ENCODE measurements at places on chromosomes 5 and 9.
A peak's percentile ranks its signal among the peaks of the same experiment; 100 is the strongest.

GRCh38 chr5:167304834-167305469 lies 986.5 kb upstream of the WWC1 start:
- no peak for DNase-seq

- DNase-seq: peak; percentile 87
These were observed at the start of gene HBEGF for GRCh38 chr5:140346348-140347221. HBEGF (minus strand) TSS chr5:140346603; CDS start chr5:140346328, 275 bp downstream.

- DNase-seq: peak; percentile 93
These were observed at the start of gene CAST for GRCh38 chr5:96661855-96662724. CAST (plus strand) TSS chr5:96662376; CDS start chr5:96662423, 47 bp downstream.

- DNase-seq: no peak
These were observed 28.3 kb upstream of the SPRY4 start for GRCh38 chr5:142353071-142353472.

DNA sequence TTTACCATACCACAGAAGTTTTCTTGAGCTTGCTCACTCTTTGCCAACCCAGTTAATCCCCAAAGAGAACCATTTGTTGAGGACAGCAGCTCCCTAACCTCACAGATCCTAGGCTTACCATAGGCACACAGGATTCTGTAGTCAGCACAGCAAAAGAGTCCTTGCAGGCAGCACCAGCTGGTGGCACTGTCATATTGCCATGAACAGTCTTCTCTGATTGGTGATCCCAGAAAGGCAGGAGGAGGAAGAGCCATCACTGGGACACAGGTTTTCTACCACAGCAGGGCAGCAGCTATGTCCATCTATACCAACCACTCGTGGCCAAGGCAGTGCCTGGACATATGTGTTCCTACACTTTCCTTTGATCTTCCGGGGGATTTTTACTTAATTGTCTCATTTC lies 297.1 kb upstream of the CD180 start:
- peak; percentile 61 for DNase-seq

- DNase-seq: no peak
These were observed 68.2 kb downstream of the KCNT1 start for GRCh38 chr9:135770203-135770535.

DNA sequence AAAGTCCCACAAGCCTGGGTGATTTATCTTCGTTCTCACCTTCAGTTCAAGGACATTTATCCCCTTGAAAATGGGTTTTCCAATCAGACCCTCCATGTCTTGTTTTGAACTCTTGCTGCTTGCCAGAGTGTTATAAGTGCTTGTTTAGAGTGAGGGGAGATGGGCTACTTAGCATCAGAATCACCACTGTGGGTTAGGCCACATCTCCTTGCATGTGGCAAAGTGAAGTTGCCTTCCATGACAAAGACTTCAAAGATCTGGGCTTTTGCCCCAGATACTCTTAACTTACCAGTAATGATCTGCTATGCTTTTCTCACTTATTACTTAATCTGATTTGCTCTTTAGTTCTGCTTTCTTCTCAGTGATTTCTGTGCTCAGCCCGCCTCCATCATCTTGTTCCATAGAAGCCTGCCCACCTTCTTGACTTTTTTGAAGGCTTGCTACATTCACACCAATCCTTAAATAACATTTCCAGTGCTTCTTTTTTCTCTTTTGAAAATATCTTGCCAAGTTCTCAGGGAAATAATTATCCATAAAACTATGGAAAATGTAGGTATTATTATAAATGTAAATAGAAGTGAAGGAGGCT lies 39.0 kb downstream of the GPR21 start:
- no peak for DNase-seq

GRCh38 chr5:148778882-148779281 lies 47.5 kb upstream of the ADRB2 start:
- DNase-seq: no peak

DNA sequence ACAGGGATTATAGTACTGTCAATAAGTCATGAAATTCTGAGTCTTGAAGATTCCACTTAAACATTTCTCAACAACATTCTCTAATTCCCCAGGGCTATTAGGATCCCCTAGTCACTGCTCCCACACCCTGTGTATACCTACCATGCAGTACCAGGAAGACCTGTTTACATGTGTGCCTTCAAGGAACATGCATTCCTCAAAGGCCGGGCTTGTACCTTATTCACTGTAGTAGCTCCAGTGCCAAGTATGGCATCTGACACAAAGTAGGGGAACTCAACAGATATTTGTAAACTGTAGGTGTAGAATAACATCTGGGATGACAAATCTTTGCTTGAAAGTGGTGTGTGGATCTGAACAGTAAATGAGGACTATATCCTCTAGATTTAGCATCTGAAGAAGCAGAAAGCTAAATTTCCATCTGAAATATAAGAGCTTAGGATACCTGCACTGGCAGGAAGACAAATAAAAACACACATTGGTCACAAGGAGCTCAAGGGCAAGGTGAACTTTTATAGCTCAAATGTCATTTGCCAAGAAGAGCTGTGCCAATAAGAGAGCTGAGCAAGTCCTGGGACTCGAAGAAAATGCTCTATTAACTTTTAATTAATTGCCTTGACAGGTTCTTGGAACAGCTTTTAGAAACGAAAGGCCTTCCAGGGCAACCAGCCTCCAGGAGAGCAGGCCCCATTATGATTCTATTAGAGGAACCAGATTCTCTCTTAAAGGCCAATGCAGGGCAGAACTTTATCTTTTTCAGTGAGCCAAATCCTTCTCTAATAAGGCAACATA lies 52.3 kb upstream of the MYOT start:
- no peak for DNase-seq

GRCh38 chr5:132313366-132313765 lies 19.2 kb downstream of the SLC22A4 start:
- no peak for DNase-seq

- DNase-seq: no peak
These were observed 311.2 kb upstream of the SEMA6A start for GRCh38 chr5:116885825-116886224.

GRCh38 chr5:169356811-169357210 lies 55.9 kb upstream of the SLIT3 start:
- DNase-seq: no peak

GRCh38 chr5:98750693-98751092 lies 22.8 kb upstream of the RGMB start:
- DNase-seq: no peak

- DNase-seq: no peak
These were observed 76.0 kb upstream of the PIP5K1B start for GRCh38 chr9:68629042-68629441.

DNA sequence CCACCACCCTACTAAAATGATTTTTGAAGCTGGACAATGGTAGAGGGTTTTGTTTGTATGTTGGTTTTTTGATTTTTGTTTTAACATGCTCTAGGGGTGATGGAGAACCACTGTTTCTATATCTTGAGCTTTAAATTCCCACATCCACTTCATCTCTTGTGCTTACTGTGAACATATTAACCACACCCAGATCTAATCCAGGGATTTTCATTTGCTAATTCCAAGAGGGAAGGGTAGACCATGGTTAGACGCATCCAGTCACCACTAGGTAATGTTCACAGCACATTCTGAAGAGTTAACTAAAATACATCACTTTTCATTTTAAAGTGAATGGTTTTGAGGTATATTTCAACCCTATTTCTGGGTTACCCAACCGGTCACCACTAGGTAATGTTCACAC lies 36.5 kb upstream of the IQGAP2 start:
- no peak for DNase-seq

GRCh38 chr9:84170521-84171141 lies 169.9 kb downstream of the SLC28A3 start:
- DNase-seq: peak; percentile 91

DNA sequence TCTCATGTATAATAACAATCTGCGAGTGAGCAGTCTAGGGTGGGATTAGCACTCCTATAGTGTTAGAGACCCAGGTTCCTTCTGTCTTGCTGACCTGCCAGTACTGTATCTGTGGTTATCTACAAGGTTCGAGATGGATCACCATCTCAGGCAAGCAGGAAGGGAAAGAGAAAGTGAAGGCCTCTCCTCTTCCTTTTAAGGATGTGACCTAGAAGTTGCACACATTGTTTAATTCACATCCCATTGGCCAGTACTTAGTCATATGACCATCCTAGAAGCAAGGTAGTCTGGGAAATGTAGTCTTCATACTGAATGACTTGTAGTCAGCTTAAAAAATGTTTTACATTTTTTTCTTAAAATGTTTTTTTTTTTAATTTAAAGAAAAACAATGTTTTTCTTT lies 168.6 kb downstream of the CARTPT start:
- no peak for DNase-seq

DNA sequence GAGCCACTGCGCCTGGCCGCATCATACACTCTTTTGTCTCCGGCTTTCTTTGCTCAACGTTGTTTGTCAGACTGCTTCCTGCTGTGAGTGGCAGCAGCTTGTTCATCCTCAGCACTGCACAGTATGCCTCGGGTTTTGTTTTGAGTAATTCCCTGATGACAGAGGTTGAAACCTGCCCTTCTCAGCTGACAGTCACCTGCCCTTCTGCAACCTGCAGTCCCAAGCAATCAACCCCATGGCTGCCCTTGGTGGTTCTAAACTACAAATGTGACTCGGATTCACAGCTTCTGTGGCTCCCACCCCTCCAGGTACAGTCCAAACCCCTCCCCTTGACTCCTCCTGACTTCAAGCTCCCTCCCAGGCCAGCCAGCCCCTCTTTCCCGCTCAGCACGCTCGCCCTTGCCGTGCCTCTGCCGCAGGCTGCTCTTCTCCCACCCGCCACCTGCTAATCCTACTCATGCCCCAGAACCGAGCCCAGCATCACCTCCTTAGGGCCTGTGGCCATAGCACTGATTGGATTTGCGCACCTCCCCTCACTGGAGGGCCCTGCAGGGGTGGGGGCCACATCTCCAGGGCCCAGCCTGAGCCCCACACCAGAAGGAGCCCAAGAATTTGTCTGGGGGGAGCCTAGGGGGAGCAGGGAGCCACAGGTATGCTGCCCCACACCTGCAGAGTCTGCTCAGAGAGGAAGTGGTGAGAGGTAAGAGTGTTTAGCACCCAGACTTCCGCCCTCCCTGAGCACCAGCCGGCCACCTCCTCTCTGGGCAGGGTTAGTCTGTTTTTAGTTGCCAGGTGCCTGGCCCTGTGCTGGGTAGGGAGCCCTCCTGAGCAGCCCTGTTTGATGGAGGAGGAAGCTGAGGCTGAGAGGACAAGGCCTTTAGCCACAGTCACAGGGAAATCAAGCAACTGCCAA lies 10.1 kb downstream of the EEIG1 start:
- peak; percentile 19 for DNase-seq

- DNase-seq: no peak
These were observed 284.8 kb downstream of the DENND1A start for GRCh38 chr9:123645126-123645525.

DNA sequence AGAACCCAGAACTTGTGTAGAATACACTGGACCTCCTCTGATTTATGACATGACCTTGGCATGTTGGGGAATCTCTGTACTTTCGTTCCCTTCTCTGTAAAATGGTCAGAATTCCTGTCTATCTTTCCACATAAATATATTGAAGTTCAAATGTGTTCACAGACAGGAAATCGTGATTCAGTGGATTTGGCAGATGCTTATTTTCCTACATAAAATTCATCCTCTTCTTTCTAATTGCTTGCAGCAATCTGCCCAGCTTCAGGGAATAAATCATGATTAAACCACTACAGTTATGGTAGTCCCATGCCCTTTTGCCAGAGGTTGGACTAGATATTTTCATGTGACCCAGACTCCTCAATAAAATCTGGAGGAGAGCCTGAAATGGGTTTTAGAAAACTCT lies 52.1 kb upstream of the ARL15 start:
- no peak for DNase-seq

- DNase-seq: no peak
These were observed 4.9 kb downstream of the EXOSC2 start for GRCh38 chr9:130698514-130698913.

DNA sequence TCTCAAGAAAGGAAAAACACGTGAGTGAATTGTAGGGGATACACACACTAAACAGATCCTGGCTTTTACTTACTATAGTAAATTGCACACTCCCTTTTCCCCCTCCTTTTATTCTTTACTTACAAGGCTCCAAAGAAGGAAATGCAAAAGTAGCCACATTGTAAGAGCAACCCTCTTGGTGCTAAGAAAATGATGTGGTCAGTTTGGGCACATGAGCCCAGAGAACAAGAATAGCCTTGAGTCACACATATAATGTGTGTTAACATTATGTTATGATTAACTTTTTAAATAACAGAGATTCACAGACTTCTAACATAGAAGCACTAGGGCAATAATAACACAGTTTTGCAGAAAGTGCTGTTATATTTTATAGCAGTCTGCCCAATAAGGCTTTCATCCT lies 48.5 kb downstream of the PCSK5 start:
- no peak for DNase-seq

GRCh38 chr5:14902826-14903560 lies 31.4 kb upstream of the ANKH start:
- no peak for DNase-seq

- DNase-seq: no peak
These were observed 34.8 kb downstream of the ITGA2 start for GRCh38 chr5:53023969-53024368.

GRCh38 chr5:52989025-52989780 lies at the start of gene ITGA2:
ITGA2 (plus strand) TSS chr5:52989352; CDS start chr5:52989469, 117 bp downstream.
- peak; percentile 76 for DNase-seq

DNA sequence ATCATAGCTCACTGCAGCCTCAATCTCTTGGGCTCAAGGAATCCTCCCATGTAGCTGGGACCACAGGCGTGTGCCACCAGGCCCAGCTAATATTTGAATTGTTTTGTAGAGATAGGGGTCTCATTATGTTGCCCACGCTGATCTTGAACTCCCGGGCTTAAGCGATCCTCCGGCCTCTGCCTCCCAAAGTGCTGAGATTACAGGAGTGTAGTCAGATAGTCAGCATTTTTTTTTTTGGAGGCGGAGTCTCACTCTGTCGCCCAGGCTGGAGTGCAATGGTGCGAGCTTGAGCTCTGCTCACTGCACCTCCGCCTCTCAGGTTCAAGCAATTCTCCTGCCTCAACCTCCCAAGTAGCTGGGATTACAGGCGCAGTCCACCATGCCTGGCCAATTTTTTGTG lies 1.6 kb upstream of the SAR1B start:
- no peak for DNase-seq

GRCh38 chr5:34501840-34502239 lies 154.3 kb upstream of the RAI14 start:
- DNase-seq: no peak

GRCh38 chr5:171291371-171291770 lies 17.7 kb upstream of the TLX3 start:
- no peak for DNase-seq

DNA sequence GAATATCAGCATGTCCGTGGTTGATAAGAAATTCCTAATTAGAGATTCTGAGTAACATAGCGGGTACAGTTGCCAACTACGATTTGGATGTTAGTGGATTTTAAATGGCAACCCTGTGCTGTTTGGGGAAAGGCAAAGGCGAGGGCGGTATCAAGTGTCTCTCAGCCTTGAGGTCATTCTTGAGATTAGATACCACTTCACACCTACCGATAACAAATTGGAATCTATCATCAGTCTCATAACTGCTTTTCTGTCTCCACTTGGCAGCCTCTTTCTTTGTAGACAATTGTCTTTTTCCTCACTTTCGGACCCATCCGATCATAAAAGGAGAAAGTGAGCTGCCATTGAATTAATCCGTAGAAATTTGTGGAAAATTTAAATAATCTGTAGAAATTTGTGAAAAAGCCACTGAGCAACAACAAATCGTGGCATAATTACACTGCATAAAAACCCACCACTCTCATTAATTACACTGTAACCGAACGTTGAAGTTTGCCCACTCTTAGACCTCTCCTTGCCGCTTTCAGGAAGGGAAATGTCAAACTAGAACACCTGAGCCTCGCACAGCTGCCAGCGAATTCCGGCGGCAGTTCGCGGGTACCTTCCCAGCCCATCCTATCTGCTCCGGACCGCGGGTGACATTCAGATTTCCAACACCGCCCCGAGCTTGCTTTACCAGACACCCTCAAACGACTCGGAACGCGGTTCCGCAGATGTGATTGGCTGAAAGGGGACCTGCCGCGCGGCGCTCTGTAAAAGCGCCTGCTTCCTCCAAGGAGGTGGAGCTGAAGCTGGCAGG lies 849 bp upstream of the RGMB start:
- DNase-seq: peak; percentile 79

Measured in femur (tissue), 1 donor.